Activated CD4-positive, alpha-beta T cell treated with anti-CD3 and anti-CD28 coated beads, Interleukin-2, amount 10 ng/mL, durations not matched to agents 7 days and 5 days (primary cell): ENCODE measurements at places on chromosomes 16 and 17. TPM values are rescaled to one million over a fixed set of nuclear protein-coding genes. Genes with fewer than 3 reads are reported as not detected.

GRCh38 chr16:3842994-3843393 lies 37.5 kb downstream of the CREBBP start:
- DNase-seq: no peak

DNA sequence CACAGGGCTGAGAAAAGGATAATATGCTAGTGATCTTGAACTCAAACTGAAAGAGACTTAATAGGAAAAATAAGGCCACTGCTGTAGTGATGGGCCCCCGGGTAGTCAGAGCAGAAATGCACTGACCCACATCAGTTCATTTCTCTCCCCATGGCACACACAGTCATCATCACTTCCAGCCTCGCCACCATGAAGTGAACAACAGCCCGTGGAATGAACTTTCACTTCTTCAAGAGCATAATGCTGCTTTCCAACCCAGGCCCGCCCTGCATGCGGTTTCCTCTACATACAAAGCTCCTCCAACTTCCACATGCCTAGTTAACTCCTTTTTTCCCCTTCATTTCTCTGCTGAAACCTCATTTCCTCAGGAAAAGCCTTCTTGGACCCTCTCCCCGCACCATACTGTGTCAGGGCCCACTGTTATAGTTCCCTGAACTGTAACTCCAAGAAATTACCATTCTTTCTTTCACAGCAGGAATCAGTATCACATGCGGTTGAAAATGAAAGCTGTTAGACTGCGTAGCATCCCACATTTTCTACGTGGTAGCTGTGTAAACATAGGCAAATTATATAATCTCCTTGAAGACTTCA lies 65.8 kb upstream of the SMIM36 start:
- DNase-seq: peak; percentile 60

C16orf46 gene
- not detected for total RNA-seq

- DNase-seq: no peak
Observed at GRCh38 chr16:15418206-15418605, 16.2 kb upstream of the BMERB1 start.

- DNase-seq: no peak
Observed at GRCh38 chr16:5460701-5461100, 363.1 kb upstream of the EEF2KMT start.

RNF112 gene
- total RNA-seq: 0.58 TPM

DNA sequence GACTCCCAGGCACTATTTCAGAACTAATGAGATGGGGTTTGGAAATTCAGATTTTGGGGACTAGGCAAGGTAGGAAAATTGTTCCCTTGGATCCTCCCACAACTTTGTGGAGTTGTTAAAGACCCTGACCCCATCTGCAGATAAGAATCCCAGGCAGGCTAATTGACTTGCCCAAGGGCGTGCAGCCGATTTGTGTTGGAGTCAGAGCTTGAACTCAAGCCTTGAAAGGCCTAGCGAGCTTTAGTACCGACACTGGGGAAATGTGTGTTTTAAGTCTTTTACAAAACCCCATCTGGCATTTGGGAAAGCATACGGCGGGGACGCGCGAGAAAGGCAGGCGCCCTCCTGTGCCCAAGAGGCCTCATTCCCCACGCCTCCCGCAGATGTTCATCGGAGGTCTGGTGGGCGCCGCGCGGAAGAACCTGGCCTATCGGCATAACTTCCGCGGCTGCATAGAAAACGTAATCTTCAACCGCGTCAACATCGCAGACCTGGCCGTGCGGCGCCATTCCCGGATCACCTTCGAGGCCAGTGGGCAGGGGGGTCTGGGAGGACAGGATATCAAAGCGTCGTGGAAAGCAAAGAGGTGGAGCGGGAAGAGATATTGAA lies 4.3 kb downstream of the CNTNAP1 start:
- no peak for DNase-seq

DNA sequence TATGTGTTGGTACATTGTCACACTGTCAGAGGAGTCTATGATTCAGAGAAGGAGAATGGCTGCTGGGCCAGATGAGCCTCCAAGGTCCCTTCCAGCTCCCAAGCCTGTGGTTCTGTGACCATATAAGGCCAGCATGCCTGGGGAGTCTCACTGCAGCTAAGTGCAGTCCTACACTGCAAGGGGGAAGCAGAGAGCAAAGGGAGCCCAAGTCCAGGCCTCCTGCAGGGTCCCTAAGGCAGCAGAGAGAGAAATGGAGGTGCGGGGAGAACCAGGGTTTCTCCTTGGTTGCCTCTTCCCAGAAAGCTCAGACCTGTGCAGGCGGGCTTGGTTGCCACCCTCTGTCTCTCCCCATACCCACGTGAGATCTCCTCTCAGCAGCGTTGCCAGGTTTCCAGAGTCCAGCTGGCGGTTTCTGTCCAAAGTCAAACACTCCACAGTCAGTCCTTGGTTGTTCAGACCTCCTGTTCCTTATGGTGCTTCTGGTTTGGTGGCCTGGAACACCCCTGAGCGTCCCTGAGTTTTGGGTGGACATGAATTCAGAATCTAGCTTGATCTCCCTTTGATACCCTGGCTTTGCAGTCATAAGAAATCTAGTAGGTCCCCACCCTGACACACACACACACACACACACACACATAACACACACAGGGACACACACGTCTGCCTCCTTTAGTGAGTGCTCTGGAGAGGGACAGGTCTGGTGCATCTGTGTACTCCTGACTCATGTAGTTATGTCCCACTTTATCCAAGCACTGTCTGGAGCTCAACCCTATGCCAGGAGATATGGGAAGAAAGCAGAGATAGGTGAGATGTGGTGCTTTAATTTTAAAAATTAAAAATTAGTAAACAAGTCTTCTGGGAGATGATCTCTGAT lies 78.8 kb downstream of the GNAO1 start:
- DNase-seq: no peak

HSD11B2 gene
- total RNA-seq: not detected

DNA sequence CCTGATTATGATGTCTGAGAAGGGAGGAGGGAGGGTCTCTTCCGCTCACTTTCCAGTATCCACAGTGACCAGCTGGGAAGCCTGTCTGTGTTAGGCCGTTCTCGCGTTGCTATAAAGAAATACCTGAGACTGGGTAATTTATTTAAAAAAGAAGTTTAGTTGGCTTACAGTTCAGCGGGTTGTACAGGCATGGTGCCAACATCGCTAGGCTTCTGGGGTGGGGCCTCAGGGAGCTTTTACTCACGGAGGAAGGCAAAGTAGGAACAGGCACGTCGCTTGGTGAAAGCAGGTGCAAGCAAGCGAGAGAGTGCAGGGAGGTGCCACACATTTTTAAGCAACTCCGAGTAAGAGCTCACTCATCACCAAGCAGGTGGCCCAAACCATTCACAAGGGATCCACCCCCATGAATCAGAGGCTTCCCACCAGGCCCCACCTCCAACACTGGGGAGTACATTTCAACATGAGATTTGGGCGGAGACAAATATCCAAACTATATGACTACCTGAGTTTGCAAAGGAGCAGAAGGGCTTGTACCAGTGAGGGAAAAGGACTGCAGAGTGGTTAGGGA lies 137.5 kb downstream of the CCDC182 start:
- no peak for DNase-seq

GRCh38 chr17:63800783-63801182 lies 26.4 kb upstream of the PSMC5 start:
- DNase-seq: no peak

DNA sequence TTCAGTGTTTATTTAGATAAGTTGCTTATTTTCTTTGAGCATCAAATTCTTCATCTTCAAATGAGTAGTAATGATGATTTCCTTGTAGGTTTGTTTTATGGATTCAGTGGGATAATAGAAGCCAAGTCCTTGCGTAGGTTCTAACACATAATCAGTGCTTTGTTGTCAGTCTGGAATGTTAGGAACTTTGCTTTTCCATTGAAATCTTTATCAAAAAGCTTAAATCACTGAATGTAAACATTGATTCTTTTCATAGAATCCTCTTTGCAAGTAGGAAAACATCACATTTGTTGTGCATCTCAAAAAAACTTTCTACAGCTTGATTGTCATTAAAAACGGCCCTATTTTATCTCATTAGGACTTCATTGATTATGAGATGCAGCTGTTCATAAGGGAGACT lies 490.3 kb upstream of the GOT2 start:
- DNase-seq: no peak

DNA sequence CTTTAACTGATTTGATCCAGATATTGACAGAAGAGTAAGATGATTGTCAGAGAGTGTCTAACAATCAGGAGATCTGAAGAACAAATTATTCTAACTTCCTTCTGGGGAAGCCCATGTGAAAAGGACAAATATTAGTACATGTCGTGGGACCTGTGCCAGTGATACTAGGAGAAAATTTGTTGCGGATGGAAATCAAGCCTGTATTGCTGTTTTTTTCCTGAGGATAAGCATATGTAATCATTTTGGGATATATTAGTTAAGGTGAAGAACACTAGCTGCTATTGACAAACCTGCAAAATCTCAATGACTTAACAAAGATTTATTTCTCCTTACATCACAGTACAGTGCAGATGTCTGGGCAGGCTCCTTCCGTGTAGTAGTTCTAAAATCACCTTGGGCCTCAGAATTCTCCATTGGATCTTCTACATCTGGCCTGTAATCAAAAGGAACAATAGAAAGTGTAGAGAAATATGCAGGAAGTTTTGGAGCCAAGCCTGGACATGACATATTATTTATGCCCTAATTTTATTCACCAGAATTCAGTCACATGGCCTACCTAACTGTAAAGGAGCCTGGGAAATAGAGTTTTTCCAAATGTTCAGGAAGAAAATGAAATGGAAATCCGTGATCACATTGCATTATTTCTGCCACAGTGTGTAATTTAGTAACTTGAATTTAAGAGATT lies 58.3 kb downstream of the CYB561 start:
- DNase-seq: no peak

- DNase-seq: no peak
Observed at GRCh38 chr17:14437176-14437575, 136.3 kb downstream of the HS3ST3B1 start.

DNA sequence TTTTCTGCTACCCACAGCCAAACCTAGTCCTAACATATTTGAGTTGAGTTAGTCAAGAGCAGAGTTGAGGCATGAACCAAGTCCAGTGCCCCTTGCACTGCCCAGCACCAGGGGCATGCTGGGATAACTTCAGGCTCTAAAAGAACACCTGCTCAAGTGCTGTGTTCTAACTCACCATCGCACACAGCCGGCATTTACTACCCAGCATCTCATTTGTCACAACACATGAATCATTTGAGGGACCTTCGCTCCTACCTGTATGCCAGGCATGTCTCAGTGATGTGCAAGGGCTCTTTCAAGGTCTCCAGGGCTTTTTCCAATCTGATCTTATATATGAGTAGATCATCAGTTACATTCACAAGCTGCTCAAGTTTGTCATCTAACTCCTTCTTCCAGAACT lies 12.6 kb downstream of the TEKT1 start:
- no peak for DNase-seq

GRCh38 chr16:53865494-53865863 lies 161.5 kb downstream of the FTO start:
- DNase-seq: no peak

TPSB2 gene
- total RNA-seq: not detected

DNA sequence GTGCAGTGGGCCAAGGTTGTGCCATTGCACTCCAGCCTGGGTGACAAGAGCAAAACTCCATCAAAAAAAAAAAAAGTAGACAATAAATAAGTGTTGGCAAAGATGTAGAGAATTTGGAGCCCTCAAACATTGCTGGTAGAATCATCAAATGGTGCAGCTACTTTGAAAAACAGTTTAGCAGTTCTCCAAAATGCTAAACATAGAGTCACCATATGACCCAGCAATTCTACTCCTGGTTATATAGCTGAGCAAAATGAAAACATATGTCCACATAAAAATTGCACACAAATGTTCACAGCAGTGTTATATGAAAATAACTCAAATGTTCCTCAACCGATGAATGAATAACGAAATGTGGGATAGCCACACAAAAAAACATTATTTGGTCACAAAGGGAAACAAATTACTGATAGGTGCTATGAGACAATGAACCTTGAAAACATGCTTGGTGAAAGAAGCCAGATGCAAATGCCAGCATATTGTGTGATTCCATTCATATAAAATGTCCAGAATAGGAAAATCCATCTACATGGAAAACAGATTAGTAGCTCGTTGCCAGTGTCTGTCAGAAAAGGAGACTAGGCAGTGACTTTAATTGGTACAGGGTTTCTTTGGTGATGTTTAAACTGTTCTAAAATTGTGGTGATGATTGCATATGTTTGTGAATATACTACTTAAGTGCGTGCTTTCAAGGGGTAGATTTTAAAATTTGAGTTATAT lies 12.7 kb upstream of the RABEP1 start:
- DNase-seq: no peak

- DNase-seq: no peak
Observed at GRCh38 chr17:46176975-46177374, 16.3 kb downstream of the KANSL1 start.

UBE2G1 gene
- 51.6 TPM for total RNA-seq

GRCh38 chr17:60160829-60161501 lies 11.2 kb downstream of the CA4 start:
- no peak for DNase-seq

DNA sequence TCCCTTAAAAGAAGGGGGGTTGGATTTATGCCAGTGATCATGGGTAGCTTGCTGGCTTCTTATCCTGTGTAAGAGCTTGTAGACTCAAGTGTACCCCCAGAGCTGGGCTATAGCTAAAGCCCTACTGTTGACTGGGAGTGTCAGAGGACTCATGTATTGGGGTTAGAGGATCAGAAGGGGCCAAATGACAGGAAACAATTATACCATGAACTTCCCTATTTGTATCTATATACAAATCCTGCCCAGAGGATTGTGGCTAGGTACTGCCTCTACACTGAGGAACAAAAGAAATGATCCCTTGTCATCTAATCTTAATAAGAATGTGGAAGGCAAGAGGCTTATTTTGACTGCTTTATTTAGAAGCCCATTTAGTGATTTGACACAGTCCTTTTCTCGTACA lies 14.3 kb downstream of the ZP2 start:
- no peak for DNase-seq

GRCh38 chr17:17170346-17170985 lies 35.7 kb downstream of the PLD6 start:
- DNase-seq: no peak

CDRT4 gene
- 2.7 TPM for total RNA-seq

KCNH4 gene
- 0.17 TPM for total RNA-seq

- no peak for DNase-seq
Observed at GRCh38 chr17:51668155-51668962, 408.0 kb downstream of the UTP18 start.

DNA sequence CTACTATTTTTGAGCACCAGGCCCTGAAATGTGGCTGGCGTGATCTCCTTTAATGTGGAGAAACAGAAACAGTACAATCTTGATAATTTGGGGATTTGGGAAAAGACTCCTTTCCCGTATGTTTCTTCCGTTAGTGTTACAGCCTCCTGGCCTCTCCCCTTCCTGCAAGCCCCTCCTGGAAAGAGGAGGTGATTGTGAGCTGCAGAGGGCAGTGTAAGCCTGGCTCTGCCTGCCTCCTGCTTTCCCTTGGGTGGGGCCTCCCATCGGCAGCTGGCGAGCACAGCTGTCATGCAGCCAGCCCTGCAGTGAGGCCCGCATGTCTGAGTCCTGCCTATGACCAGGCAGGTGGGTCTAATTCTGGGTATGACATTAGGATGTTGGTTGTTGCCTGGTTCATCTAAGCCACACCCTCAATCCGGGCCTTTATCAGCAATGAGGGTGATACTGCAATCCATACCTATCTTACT lies 48.7 kb upstream of the WSB1 start:
- DNase-seq: peak; percentile 44

SPNS3 gene
- total RNA-seq: 6.5 TPM

- no peak for DNase-seq
Observed at GRCh38 chr16:72442385-72443158, 270.6 kb upstream of the PMFBP1 start.
